Vagina (tissue), 2 donors: ENCODE measurements at places on chromosomes 4 and X.

DNA sequence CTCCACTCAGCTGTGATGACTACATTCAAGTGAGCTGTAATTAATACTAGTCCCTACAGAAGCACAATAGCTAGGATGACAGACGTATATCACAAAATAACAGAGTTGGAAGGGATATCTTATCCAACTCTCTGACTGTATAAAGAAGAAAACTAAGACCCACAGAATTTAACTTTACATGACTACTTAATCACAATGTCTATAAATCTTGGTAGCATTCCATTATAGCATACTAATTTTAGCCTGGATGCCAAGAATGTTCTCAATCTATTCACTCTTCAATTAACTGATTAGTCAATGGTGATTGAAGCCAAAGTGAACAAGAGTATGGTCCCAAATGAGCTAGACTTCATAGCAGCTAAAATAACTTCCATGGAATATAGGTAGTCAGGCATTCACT, 31.2 kb downstream of the RPS6KA6 start:
- no peak for DNase-seq

DNA sequence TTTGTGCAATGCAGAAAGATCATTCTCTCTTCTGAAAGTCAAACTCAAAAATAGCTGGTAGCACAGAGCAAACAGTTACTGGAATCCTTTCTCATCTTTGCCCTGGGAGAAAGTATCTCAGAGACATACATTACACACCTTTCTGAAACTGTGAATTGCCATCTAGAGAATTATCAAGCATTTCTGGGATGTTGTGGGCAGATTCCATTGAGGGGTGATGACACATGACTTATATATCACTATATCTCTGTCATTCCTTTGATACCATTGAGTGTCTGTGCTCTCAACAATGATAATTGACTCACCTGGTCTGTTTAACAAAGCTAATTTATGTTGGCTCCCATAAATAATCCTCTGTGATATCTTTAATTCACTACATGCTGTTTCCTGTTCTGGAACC, 13.0 kb downstream of the SLIT2 start:
- DNase-seq, result no peak

GRCh38 chrX:96982161-96982560, 98.5 kb downstream of the RPA4 start:
- DNase-seq, result no peak

DNA sequence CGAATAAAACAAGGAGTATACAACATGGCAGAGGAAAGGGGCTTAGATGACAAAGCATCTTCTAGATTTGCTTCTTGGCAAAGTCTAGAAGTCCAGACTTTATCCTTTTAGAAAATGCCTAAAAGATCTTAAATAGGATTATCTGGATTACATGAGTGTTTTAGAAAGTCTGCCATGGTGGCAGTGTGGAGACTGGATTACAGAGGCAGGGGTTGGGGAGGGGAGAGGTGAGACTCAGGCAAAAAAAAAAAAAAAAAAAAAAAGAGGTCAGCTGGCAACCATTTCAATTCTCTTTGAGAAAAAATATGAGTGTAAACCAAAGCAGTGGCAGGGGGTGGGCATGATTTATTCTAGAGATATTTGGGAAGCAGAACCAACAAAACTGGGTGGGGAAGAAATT, 17.4 kb downstream of the ZNF827 start:
- DNase-seq, result no peak

DNA sequence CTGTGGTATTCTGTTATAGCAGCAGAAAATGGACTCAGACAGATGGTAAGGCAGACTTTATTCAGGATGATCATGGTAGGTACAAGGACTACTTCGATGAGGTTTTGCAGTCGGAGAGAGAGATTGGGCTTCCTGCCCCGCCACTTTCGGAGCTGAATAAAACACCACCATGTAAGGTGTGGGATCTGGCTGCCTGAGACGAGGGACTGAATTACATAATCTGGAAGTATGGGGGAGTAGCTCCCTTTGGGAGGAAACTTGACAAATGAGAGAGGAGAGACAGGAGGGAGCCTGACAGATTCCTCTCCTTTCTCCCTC, 255.5 kb upstream of the GATB start:
- DNase-seq, result no peak

- DNase-seq, result no peak
Measured at GRCh38 chr4:179797738-179798137, 2355.5 kb upstream of the AGA start.
